ENCODE measurements at places on chromosomes 2 and 18.

DNA sequence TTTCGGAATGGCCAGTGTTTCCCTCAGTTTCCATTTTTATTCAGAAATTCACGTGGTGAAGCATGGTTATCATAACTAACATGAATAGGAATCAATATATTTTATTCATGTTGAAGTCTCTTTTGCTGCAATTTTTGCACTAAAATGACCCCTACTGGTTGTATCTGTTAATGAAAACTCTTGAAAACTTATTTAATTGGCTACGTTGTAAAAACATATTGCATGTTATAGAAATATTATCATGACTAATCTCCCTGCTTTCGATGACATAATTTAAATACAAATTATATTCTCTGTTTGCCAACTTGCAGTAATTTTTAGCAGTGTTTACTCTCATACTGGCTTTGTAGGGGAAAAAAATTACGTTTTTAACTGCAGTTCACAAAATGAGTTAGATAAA lies 3.5 kb downstream of the CRIM1 start:
- DNase-seq = no peak

GRCh38 chr2:109460553-109461324 lies 153.0 kb downstream of the SEPTIN10 start:
- DNase-seq = no peak

GRCh38 chr2:223894009-223894408 lies 51.1 kb downstream of the WDFY1 start:
- no peak for DNase-seq

DNA sequence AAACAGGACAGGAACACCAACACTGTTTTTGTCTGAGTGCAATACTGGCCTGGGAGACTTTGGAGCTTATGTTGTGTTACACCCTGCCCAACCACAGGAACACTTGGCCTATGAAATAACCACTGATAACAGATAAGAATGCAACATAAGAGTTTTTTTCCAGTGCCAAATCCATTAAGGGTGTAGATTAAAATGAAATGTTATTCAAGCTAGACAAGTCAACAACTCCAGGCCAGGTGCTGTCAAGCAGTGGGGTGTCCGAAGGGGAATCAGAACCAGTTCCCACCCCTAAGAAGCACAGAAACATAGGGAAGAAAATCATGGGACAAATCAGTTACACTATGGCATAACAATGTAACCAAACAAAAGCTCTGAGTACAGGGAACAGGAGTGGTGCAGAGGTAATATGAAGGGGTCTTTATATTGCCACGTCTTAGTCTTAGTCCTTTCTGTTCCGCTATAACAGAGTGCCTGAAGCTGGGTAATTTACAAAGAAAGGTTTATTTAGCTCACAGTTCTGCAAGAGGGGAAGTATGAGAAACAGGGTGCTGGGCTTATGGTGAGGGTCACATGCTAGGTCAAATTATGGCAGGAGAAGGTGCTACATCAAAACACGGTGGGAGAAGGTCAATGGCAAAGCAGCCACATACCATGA lies 3.8 kb downstream of the AFG3L2 start:
- DNase-seq = no peak

DNA sequence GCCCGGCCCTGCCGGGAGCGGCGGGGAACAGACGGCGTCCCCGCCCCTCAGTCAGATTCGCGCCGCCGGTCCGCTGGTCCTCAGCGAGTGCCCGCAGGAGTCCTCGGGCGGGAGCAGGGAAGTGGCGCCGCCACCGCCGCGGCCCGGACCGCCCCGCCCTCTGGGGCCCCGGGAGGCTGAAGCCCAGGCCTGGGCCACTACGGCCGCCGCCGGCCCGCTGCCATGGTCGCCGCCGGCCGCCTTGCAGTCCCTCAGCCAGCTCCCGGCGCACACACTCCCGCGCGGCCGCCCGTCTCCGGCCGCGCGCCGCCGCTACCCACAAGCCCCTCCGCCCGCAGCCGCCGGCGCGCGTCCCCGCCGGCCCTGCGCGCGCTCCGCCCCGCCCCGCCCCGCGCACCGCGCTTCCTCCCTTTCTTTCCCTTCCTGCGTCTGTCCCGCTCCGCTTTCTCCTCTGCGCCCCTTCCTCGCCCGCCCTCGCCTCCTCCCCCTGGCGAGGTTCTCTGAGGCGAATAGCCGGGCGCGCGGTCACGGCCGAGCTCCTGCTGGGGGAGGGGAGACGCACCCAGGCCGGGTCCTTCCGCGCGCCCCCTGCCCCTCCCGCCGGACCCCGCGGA lies at the start of gene ROCK2:
Gene ROCK2 (minus strand): TSS at position 295 of the 614 bp plus-strand sequence. CDS start 500 bp downstream, outside the sequence.
- DNase-seq = peak; percentile 59

Data from stromal cell of bone marrow (primary cell).